KBM-7 (cell line): ENCODE measurements at places on chromosomes 2 and 18.

- no peak for DNase-seq
Measured at GRCh38 chr2:15691586-15692310, 100.1 kb downstream of the DDX1 start.

DNA sequence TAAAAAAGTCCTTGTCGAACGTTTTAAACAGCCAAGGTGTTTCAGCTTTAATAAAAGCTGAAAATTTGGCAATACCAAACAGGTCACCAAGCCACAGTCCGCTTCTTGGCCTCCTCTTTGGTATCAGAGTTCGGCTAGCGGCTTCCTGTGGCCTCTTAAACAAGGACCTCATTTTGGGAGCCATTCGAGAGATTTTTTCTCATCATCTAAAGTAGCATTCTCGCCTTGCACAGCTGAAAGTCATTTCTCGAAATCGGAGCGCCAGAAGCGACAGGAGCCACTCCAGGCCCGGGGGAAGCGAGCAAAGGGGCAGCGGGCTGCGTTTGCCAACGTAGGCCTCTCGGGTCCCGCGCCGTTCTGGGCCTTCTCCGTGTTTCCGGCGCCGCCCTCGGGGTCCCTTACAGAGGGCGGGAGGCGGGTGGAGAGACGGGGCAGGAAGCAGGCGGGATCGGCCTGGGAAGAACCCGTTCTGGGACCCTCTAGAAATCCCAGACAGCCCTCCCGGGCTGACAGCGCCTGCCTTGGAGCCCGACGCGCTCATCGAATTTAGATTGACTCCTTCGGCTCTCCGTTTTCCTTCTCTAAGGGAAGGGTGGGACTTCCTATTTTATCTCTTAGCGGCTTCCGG is 522 bp upstream of the ZNF407 start:
- peak; percentile 87 for DNase-seq

GRCh38 chr2:224378701-224379097 is 23.2 kb downstream of the FAM124B start:
- no peak for DNase-seq

- DNase-seq, result no peak
Measured at GRCh38 chr18:22223254-22223964, 54.0 kb downstream of the GATA6 start.

DNA sequence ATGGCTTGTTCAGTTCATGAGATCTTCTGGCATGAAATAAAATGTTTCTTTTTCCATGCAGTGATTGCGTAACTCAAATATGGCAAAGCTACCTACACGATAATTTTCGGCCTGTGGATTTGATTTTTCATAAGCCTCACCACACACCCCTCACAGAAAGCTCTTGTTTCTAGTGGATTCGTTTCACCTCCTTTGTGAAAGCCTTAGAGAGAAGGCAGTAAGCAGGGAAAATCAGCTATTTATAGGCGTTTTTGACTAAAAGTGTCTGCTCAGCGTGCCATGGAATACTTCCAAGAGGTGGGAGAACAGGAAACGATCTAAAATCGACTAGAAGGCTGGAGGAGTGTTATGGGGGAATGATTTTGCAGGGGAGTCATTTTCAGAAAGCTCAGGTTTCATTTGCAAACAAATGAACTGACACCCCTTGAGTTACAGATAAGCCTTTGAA is 417.9 kb downstream of the TGIF1 start:
- DNase-seq, result no peak

GRCh38 chr2:133124446-133124845 is 443.8 kb downstream of the NCKAP5 start:
- no peak for DNase-seq

DNA sequence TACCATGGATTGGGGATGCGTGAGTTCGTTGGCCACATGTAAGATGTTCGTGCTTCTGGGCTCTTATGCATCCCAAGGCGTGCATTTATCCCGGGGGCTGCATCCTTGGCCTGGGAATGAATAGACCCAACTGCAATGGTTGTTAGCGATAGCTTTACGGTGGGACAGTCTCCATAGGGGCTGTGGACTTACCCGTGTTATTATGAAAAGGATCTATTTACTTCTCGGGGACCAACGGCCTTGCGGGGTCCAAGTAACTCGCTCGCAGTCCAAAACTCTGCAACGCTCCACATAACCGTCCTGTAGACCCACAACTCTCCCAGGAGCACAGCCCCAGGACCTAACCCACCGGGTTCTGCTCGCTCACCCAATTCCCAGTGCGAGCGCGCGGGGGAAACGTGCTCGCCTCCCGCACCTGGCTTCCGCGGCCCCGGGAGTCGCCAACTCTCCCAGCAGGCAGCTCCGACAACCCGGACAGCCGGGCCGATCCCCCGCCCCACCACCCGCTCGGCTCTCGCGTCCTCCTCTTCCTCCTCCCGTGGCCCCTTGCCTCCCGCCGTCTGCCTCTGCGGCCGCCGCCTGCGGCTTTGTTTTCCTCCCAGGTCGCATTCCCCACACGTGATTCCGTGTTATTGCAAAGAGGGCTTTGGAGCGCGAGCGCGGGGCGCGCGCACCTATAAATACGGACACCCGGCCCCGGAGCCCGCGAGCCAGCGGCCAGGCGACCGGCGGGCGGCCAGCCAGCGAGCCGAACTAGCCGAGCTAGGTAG is at the start of gene CABLES1:
Gene CABLES1, plus strand, starts transcription at position 706 of the 770 bp plus-strand sequence. CDS start 278 bp downstream, outside the sequence.
- DNase-seq, result peak; percentile 74

DNA sequence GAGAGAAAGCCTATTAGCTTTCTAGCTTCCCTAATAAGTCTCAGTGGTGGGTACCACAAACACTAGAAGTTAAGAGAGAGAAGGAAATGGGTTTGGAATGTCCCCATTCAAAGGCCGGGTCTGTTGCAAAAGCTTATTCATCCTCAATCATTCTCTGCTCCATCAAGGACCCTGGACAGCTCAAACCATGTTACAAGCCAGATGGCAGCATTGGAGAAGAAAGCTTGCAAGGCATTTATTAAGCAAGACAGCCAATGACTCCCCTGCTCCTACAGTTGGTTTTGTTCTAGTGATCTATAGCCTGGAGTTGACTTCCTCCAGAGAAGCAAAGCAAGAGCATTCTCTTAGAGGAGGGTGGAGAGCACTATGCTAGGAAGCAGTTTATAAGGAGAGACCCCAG is 86.9 kb upstream of the LMAN1 start:
- DNase-seq, result no peak

GRCh38 chr2:187554011-187554703 is at the start of gene TFPI:
TSS of gene TFPI (minus strand) at chr2:187554435. CDS start at chr2:187503768, 50,667 bp downstream.
- peak; percentile 75 for DNase-seq

DNA sequence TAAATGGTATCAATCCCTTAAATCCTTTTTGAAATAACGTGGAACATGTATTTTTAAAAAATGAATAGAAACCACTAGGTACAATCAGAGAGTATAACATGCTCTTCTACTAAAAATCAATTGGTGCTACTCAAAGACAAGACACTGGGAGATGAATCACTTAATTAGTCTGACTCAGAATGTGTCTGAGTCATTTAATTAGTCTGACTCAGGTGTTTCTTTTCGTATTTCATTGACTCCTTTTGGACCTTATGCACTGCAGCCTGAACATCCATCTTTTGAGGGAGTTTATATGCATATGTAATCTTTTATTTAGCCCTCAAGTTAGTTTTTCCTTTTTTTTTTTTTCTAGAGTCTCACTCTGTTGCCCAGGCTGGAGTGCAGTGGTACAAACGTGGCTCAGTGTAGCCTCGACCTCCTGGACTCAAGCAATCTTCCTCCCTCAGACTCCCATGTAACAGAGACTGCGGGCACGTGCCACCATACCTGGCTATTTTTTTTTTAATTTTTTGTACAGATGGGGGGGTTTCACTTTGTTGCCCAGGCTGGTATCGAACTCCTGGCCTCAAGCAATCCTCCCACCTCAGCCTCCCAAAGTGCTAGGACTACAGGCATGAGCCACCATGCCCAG is 26.5 kb downstream of the PPP4R3B start:
- no peak for DNase-seq

DNA sequence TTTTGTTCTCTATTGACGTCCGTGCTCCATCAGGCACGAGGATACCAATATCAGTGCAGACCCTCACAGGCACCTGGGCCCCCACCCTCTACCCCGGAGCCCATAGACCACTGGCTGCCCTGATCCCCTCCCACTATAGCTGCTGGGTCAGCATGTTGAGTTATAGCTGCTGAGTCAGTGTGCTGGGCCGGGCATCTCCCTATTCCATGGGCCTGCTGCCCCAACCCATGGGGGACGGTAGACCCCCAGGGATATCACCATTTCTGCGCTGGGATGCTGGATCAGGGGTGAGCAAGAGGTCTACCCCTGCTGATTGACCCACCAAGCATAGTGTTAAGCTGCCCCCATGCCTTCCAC is 100.1 kb upstream of the ST3GAL5 start:
- DNase-seq, result no peak

DNA sequence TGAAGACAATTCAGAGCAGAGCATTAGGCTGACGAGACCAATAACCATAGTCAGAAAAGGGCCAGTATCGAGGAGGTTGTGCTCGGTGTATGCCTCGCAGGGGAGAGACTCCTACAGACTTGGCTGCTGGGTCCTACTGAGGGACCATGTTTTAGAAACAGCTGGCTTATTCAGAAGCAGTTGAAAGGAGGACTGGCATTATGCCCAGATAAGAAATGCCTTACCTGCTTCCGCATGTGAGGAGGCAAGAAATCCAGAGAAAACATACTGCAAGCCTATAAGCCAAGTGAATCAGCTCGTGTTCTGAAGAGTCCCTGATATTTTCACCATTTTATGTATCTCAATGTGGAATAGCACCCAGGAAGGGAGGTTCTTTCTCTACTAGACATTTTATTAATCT is 434.7 kb downstream of the GRB14 start:
- no peak for DNase-seq

- peak; percentile 86 for DNase-seq
Measured at GRCh38 chr2:216777637-216778273, 82.1 kb downstream of the TNP1 start.

DNA sequence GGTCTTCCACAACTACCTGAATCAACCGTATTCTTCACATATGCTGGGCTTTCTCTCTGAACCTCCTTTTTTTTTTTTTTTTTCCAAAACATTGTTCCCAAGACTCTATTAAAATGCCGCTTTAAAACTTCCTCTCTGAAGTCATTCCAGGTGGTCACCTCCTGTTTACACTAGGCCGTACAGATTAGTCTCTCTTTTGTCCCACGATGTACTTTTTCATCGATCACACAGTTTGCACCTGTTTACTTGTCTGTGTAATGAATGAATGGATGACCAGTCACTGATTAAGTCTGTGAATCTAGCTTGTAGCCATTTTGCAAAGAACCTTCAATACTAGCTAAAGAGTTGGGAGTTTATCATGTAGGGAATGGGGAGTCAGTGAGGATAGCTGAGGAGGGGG is 16.7 kb upstream of the FAM228A start:
- no peak for DNase-seq

- DNase-seq, result no peak
Measured at GRCh38 chr2:150572194-150572766, 84.8 kb upstream of the RND3 start.

DNA sequence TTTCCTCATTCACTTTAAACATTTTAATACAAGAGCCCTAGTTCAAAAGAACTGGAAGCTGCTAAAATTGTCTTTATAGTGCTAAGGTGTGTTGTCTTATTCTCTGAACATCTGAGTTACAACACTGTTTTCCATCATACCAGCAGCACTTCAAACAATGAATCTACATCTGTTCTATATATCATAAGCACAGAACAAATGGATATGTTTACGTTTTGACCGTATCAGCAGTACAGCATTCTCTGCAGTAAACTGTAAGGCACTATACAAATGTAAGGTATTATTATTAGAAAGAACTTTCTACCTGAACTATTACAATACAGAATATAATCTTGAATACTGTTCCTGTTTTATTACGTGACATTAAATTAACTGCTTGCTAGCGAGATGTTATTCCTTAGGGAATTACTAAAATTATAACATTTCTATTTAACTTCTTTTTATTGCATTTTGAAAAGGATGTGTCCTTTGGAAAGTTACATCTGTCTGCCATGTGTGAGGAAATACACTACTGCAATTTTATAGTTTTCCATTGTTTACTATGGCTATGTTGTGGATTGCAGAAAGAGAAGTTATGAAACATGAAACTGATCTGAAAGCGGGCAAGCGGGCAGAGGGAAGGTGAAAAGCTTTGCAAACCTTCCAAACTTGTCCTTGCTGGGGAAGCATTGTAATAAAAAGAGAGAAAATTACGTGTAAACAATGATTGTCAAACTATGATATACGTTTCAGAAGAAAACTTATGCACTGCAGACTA is 13.7 kb downstream of the NCKAP1 start:
- no peak for DNase-seq

- no peak for DNase-seq
Measured at GRCh38 chr2:53610260-53610659, 157.3 kb upstream of the CHAC2 start.

DNA sequence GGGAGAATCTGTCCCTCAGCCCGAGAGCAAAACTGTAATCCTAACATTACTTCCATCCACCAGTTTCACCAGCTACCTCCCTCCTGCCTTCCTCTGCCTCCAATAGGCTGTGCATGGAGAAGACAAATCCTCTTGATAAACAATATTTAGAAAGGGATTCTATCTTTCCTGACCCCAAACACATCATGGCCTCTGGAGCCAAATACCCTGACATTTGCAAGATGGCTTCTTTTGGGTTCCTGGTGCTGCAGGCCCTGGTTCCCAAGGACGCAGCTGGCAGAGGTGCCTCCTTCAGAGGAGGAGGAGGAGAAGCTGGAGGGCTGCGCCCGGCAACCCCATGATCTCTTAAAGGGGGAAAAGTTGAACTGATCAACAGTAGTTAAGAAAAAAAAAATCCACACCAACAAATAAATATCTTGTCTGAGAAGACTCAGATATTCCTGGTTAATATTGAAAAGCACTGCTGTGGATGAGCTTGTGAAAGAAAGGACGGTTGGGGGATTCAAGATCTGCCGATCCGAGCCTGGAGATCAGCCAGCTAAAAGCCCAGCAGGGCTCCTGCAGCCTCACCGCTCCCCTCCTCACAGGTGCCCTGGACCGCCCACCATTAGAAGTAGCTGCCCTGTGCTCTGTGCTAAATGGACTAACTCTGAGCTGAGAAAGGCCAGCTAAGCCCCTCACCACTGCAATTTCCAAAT is 116.8 kb downstream of the MSH2 start:
- DNase-seq, result no peak

- no peak for DNase-seq
Measured at GRCh38 chr18:47701134-47701533, 229.3 kb downstream of the SMAD2 start.

- no peak for DNase-seq
Measured at GRCh38 chr18:42305869-42306593, 351.0 kb downstream of the PIK3C3 start.

DNA sequence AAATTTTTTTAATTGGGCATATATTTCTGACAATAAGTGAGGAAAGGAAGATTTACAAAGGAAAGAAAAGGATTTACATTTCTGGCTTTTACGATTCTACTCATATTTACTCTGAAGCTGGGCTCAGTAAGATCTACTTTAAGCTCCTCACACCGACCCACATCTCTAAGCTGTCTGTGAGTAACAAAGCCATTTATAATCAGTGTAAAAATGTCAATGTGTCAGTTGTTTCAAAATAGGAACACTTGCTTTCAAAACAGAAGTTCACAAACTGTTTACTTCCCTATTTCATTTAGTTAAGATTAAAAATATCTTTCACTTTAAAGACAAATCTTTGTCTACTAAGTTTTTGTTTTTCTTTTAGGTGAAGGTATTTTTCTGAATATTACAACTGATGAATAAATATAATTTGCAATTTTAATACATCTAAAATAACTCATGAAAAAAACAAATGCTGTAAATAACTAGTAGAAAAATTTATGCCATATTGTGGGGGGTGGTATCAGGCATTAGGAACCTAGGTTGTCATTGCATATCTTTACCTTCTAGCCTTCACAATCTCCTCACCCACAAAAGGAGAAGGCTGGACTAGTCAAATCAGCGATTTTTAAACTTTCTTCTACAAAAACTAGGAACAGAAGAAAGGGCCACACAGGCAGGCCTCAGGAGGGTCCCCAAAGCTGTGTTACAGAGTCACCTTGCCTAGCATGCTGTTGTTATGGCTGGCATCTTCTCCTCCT is 64.5 kb downstream of the TMEM131 start:
- peak; percentile 23 for DNase-seq
